ENCODE measurements at places on chromosomes 7 and 10. TPM values are rescaled to one million over a fixed set of nuclear protein-coding genes. Genes with fewer than 3 reads are reported as not detected.

The LRRD1 gene
- total RNA-seq: not detected

The ZDHHC6 gene
- 52.8 TPM for total RNA-seq

The HYCC1 gene
- 28.0 TPM for total RNA-seq

The CALCR gene
- not detected for total RNA-seq

The DYNC1I1 gene
- total RNA-seq: not detected

The MAD1L1 gene
- 39.4 TPM for total RNA-seq

The OR2A7 gene
- total RNA-seq: 1.0 TPM

The PON1 gene
- not detected for total RNA-seq

The FKBP6 gene
- not detected for total RNA-seq

The GPR85 gene
- total RNA-seq: not detected

The ASB4 gene
- total RNA-seq: not detected

The ADAM8 gene
- 68.5 TPM for total RNA-seq

The GHRHR gene
- not detected for total RNA-seq

The POU6F2 gene
- total RNA-seq: not detected

The ITGB8 gene
- total RNA-seq: 0.02 TPM

The CFTR gene
- total RNA-seq: not detected

The OPN1SW gene
- total RNA-seq: not detected

The GNAT3 gene
- total RNA-seq: not detected

The IFIT1B gene
- not detected for total RNA-seq

The GPR26 gene
- total RNA-seq: not detected

The LIPA gene
- total RNA-seq: 18.3 TPM

The TMEM130 gene
- not detected for total RNA-seq

The ELN gene
- 0.06 TPM for total RNA-seq

The CLEC5A gene
- total RNA-seq: not detected

The BTAF1 gene
- total RNA-seq: 52.4 TPM

The GRM3 gene
- total RNA-seq: not detected

The PPP1R17 gene
- not detected for total RNA-seq

The LDB3 gene
- total RNA-seq: not detected

The NOS3 gene
- total RNA-seq: 9.7 TPM

The PRSS37 gene
- not detected for total RNA-seq

The WIPF3 gene
- total RNA-seq: not detected

The GRID2IP gene
- 0.40 TPM for total RNA-seq

The FFAR4 gene
- total RNA-seq: not detected

The HOXA11 gene
- not detected for total RNA-seq

The GGCT gene
- 75.7 TPM for total RNA-seq

The ZNF365 gene
- 0.29 TPM for total RNA-seq

The ZNF37A gene
- total RNA-seq: 19.0 TPM

The COG5 gene
- 34.0 TPM for total RNA-seq

The COL17A1 gene
- total RNA-seq: not detected

The TFR2 gene
- total RNA-seq: 17.7 TPM

The HOGA1 gene
- not detected for total RNA-seq

The CYP2C19 gene
- total RNA-seq: not detected

The CACNA2D1 gene
- total RNA-seq: not detected

The VSTM4 gene
- total RNA-seq: 0.06 TPM

The HOXA2 gene
- total RNA-seq: not detected

The NEURL1 gene
- total RNA-seq: 1.9 TPM

The ZPBP gene
- total RNA-seq: not detected

The OR2A5 gene
- total RNA-seq: not detected

The CRYGN gene
- not detected for total RNA-seq

The SAMD9L gene
- total RNA-seq: 5.6 TPM

The DKK1 gene
- total RNA-seq: not detected

The ITGA8 gene
- total RNA-seq: not detected

The NUTM2A gene
- total RNA-seq: 0.38 TPM
